NCI-H2029 (cell line): ENCODE measurements at places on chromosomes 3 and 15.
A peak's percentile ranks its signal among the peaks of the same experiment; 100 is the strongest.

GRCh38 chr15:89111961-89112340 lies 23.7 kb downstream of the ABHD2 start:
- DNase-seq: no peak

- peak; percentile 11 for DNase-seq
Measured at GRCh38 chr3:55860049-55860721, 373.1 kb upstream of the WNT5A start.

DNA sequence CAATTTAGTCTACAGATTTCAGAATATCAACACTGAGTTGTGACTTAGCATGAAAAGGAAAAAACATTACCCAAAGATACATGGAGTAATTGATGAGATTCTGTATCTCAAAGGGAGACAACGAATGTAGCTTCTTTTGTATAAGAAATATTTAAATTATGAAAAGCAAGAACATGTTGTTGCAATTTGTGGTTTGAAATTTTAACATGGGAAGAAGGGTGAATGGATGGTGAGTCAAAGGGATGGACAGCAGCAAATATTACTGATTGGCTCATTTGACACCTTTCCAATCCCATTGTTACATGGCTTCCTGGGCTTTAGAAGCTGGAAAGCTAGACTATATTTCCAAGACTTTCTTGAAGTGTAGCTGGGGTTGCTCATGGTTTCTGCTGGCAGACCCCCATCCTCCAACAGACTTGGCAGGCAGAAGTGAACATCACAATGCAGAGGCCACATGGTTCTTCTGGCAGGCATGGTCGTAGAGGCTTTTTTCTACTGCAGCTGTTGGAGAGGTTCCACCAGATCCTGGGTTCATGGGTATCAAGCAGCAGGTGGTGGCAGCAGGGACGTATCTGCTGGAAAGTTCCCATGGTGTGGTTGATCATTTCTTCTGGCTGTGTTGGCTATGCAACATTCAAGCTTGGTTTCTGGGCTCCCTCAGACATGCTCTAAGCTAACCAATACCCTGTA lies 47.2 kb upstream of the KPNA4 start:
- no peak for DNase-seq

GRCh38 chr3:13091898-13092611 lies 18.8 kb upstream of the IQSEC1 start:
- peak; percentile 60 for DNase-seq

- no peak for DNase-seq
Measured at GRCh38 chr3:147298511-147298982, 107.8 kb downstream of the ZIC4 start.

DNA sequence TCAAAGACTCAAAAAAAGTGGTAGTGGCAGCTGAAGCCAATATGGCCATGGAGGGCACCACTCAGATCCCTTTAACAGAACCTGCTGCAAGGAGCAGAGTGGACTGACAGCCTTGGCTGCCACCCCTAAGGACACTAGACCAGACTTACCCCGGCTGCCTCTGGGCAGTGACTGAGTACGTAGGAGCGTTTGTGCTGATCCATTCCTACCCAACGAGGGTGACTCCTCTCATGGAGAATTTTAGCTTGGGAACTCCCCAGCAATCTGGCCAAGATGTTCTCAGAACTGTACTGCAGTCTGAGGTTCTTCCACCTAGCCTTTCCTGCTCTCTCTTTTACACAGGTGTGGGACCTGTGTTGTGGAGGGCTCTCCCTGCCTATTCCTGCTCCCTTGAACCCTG lies 22.1 kb downstream of the CLEC3B start:
- no peak for DNase-seq

GRCh38 chr3:30553641-30554316 lies 52.6 kb upstream of the TGFBR2 start:
- no peak for DNase-seq

- DNase-seq: no peak
Measured at GRCh38 chr3:180316321-180316720, 279.6 kb upstream of the PEX5L start.
